ENCODE measurements at places on chromosomes 2 and 18. TPM values are rescaled to one million over a fixed set of nuclear protein-coding genes. Genes with fewer than 3 reads are reported as not detected.

GRCh38 chr2:38108907-38109731 lies 33.2 kb upstream of the CYP1B1 start:
- DNase-seq = no peak

DNA sequence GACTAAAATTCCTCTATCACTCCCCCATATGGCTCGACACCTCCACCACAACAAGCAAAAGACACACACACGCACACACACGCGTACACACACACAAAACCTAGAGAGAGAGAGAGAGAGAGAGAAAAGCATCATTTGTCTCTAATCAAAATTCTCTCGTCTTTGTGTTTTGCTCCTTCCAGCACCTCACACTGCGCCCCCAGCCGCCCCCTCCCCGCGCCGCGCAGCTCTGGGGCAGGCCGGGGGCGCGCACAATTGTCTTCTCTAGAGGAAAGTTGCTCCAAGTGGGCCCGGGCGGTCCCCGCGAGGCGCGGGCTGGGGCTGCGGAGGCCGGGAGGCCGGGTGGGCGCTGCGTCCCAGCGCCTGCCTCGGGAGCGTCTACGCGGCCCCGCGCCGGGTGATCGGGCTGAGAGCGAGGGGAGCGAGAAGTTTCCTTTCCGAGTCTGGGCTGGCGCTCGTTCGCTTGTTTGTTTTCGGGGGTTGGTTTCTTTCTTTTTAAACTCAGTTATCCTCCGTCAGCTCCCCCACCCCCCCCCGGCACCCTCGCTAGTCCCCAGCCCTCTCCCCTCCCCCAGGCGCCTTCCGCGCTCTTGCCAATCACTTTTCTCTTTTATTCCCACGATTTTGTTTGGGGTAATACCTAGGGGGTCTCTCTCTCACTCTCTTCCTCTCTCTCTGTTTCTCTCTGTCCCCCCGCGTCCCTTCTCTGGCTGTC lies 4.1 kb downstream of the ZEB2 start:
- no peak for DNase-seq

DNA sequence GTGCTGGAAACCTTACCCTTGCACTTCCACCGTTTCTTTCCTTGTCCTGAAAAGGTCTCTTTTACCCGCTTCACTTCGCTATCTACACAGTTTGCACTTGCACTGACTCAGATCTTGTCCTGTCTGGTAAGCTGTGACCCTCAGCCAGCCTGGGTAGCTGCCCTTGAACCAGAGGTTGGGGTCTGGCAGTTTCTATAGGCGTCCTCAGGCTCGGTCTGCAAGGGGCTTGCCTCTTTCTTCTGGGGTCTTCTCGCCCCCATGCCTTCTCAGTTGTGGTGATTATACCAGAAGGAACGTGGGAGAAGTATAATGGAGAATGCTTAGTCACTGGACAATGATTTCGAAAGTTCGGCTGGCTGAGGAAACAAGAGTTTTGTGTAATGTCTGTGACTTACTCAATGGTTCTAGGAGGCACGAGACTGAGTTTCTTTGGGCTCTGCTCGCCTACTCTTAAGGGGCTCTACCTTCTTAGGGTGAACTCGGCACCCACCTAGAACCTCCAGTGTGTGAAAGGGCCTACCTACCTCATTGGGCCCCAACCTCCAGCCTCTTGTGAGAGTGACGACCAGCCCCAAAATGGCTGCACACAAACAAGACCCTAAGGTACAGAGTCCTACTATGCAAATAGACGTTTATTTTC lies 6.9 kb upstream of the STAT1 start:
- no peak for DNase-seq

DNA sequence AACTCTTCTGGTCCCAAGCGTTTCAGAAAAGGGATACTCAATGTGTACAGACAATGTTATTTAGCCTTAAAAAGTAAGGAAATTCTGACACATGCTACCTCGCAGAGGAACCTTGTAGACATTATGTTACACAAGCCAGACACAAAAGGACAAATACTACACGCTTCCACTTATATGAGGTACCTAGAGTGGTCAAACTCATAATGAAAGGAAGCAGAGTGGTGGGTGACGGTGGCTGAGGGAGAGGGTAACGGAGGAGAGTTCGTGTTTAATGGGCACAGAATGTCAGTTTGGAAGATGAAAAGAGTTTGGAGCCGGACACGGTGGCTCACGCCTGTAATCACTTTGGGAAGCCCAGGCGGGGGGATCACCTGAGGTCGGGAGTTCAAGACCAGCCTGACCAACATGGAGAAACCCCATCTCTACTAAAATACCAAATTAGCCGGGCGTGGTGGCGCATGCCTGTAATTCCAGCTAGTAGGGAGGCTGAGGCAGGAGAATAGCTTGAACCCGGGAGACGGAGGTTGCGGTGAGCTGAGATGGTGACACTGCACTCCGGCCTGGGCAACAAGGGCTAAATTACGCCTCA lies 1.4 kb downstream of the MCM6 start:
- no peak for DNase-seq

GRCh38 chr2:24926602-24927252 lies 6.7 kb upstream of the ADCY3 start:
- DNase-seq = peak; percentile 52

Gene ZNF521
- total RNA-seq = 3.3 TPM

Gene ASB18
- total RNA-seq = not detected

GRCh38 chr2:218073185-218073584 lies 4.1 kb downstream of the RUFY4 start:
- no peak for DNase-seq

Gene RTP5
- total RNA-seq = not detected

Gene LYPD6
- total RNA-seq = 3.0 TPM

Data from H9 (cell line).